ENCODE measurements at places on chromosomes 16 and 17.

- no peak for DNase-seq
Measured at GRCh38 chr16:30647274-30647571, 3.5 kb upstream of the PRR14 start.

GRCh38 chr16:19654147-19654546 lies 63.9 kb downstream of the KNOP1 start:
- DNase-seq = no peak

DNA sequence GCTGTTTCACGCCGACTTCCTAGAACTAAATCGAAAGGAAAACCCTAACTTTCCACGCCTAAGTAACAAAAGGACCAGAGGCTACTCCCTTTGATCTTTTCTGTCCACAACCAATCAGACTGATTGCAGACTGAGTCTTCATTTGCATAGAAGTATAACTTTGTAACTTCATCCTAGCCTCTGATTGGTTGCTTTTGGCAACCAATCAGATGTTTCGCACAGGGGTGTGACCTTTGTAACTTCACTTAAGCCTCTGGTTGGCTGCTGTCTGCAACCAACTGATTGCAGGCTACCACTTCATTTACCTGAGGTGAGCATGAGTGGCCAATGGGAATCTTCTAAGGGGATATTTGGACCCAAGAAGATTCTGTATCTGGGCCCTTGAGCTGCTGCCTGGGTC lies 17.4 kb upstream of the ICAM2 start:
- DNase-seq = no peak

DNA sequence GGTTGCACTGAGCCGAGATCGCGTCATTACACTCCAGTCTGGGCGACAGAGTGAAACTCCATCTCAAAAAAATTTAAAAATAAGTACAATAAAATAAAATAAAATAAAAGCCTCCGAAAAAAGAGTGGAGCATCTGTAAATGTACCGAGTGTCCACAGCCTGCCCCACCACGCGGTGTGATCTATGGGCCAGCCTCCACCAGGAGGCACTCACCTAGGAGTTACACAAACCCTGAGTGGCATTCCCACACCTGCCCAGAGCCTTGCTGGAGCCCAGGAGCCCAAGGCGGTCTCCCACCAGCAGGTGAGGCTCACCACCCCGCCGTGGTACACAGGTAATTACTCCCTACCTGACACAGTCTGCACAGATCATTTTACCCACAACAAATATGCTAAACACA lies 183.2 kb downstream of the ZNF423 start:
- no peak for DNase-seq

DNA sequence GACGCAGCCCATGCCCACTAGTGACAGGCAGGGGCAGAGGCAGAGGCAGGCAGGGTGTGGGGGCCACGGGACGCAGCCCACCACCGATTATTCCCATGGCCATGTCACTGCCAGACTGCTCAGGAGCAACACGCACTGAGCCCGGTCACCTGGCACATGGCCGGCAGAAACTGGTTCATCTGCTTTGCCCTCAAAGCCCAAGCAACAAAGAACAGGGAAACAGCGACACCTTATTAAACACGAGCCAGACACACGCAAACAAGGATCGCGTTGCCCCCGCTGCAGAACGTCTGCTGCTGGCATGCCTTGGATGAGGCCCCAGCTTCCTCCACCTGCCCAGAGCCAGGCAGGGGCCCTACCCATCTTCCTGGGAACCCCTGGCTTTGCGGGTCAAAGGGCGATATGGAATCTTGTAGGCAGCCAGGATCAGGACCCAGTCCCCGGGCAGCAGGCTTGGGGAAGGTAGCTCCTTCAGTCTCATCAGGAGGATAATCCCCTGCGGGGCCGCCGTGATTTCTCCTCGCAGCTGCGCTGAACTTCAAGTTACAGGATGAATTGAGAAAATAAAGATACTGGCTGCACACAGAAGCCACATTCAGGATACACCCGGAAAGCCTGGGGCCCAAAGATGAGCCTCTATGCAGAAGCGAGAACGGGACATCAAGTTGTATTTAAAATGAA lies 4.8 kb downstream of the TBC1D16 start:
- DNase-seq = peak; percentile 24

DNA sequence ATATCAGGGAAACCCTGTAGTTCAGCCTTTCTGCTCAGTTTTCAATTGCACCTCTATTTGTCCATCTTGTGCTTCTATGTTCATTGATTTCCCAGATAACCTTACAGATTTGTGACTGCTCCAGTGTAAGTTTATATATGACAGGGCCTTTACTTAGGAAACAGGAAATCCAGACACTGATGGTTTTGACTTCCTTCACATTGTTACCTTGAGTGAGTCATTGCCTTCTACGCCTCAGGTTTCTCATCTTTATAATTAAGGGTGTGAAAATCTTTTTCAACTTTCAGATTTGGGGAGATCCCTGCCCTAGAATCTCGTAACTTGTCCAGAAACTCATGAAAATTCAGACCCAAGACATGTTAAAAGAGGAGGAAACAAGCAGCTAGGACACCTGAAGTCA lies 342.4 kb upstream of the TBX2 start:
- DNase-seq = no peak

DNA sequence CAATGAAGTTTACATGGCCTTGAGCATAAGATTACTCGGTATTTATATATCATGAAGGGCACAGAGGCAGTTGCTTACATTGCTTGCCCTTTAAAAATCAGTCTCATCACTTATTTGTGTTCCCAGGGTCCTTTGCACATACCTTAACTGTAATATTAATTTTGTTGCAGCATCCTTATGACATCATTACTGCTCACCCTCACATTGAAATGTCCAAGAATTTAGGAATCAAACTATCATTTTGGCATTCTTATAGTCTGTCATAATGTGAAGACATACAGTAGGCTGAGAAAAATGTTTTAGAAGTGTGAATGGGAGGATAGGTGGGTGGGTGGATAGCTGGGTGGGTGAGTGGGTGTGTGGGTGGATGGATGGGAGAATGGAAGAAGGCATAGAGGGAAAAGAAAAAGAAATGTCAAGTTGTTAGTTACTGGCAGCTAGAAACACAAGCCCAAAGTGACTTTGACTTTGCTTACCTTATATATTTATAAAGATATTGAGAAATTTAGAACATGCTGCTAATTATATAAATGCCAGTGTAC lies 17.8 kb downstream of the ADAMTS18 start:
- DNase-seq = no peak

DNA sequence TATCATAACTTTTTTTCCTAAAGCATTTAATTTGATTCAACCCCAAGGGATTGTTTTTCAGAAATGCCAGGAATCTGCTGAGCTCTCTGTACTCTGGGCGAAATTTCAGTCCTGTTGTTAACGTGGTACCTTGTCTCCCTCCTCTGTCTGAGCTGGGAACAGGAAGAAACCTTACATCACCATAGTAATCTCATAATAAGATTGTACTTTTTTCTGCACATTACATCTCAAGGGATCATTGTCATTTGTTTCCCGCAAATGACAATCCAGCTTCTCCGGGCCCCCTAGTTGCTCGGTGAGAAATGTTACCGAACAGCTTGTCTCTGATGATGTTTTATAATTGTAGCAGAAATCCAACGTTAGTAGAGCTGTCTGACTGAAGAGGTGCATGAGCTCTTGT lies 152.7 kb upstream of the ERCC4 start:
- no peak for DNase-seq

GRCh38 chr17:45098869-45099616 lies 33.3 kb downstream of the PLCD3 start:
- DNase-seq = peak; percentile 8

DNA sequence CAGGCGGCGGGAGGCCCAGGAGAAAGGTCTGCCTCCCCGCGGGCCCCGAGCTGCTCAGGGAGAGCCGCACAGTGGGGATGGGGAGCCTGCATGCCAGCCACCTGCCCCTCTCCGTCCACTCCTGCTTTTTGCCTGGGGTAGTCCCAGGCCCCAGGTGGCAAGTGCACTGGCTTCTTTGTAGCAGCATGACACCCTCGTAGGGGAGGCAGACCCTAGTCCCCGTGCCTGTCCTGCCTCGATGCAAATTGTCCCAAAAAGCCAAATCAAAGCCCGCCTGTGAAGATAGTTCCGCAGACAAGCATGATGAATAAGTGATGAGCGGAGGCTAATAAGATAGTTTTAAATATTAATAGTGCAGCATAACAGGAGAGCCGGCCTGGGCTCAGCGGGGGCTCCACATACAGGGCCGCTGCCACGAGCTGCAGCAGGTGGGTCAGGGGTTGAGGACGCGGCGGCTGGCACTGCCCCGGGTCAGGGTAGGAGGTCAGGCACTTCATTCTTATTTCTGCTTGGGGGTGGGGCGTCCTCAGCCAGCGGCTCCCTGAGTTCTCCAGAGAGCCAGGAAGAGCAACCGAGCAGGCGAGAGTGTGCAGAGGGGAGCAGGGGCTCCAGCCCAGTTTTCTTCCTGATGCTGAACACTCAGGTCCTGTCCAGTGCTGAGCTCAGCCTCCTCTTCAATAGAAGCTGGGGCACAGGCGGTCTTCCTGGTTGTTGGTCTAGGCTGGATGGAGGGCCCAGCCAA lies 26.8 kb downstream of the GINS2 start:
- DNase-seq = no peak

- DNase-seq = no peak
Measured at GRCh38 chr17:81339534-81340296, 44.6 kb upstream of the SLC38A10 start.

DNA sequence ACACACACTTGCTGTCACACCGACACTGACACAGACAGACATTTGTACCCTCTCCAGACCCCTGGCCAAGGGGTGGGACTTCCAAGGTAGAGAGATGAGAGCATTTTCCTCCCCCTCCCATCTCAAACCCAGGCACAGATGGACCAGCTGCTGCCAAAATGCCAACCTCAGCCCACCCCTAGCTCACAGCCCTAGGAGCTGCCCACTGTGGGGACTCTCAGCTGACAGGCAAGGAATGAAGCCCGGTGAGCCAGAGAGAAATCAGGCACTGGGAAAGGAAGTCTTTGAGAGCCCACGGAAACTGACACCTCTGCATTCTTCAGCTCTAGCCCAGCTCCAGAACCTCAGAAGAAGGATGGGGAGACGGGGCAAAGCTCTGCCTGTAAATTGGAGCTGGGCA lies 2.8 kb downstream of the ETV4 start:
- DNase-seq = no peak

DNA sequence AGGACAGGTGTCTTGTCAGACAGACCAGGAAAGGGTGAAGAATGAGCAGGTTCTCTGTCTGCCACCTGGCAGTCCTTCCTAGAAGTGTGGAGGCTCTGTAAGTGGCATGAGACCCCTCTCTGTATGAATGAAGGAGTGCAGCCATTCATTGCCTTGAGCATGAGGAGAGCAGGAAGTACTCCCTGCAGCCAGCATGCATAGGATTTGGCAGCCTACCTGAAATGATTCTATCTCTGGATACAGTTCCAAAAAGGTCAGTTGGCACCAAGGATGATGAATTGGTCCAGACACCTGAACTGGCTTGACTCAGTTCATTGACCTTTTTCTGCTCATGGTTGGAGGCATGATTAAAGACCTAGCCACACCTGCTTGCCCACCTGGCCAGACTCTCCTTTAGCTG lies 163.0 kb downstream of the PRKCB start:
- no peak for DNase-seq

DNA sequence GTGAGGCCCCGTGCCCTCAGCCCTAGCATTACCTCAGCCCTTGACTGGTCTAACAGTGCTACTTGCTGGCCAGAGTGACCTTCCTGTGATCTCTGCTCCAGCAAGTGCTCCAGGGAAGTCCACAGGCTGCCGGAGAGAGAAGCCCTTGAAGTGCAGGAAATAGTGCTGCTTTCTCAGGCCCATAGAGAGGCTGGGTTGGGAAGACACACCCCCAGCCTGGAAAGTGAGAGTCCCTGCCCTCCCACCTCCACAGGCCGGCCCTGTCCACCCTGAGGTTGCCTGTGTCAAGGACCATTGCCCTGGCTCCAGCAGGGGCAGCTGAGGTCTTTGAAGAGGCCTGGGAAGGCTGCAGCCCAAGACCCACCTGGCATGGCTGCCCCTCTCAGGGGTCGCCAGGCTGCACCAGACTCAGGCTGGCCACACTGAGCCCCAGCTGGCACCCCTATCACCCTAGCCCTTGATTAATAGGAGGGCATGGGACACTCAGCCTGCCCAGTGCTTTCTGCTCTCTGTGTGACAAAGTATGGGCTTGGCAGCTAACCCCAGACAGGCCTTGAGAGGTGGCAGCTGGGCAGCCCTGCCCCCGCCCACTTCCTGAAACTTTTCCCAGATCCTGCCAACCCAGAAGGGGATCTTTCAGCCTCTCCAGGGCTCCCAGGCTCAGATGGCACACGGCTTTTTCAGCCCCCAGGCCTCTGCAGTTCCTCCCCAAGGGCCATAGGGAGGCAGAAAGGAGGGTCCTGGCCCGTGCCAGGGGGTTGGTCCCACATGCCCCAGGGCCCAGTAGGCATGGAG lies 21.7 kb downstream of the ATP6V0D1 start:
- DNase-seq = no peak

DNA sequence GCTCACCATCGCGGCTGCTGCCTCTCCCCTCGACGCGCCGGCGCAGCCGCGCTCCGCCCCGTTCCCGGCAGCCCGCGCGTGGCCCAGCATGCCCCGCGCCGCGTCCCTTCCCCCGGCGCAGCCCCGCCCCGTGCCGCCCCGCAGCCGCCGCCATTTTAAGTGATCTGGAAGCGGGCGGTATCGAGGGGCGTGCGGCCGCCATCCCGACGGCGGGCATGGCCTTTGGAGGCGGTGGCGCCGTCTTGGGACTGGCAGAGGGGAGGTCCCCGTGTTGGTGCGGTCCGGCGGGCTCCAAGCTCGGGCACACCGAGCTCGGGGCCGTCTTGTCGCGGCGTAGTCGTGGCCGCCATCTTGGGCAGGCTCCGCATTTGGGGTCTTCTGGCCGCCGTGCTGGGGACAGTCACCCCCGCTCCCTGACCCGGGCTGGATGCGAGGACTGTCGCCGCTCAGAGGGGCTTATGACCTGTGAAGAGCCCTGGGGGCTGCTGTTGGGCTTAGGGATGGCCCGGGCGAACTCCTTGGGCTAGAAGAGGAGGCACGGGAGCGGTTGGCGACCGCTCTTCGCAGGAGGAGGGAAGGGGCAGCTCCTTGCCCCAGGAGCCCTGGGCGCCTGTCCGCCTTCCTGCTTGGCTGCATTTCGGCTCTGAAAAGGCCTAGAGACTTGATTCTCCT lies at the start of gene ELOB:
Gene ELOB (minus strand): TSS at position 50 of the 672 bp plus-strand sequence. CDS start 41 bp downstream, at position 9.
- DNase-seq = no peak

- no peak for DNase-seq
Measured at GRCh38 chr16:19108409-19109287, 5.1 kb upstream of the ITPRIPL2 start.
